ENCODE measurements at places on chromosomes 6 and 20. TPM values are rescaled to one million over a fixed set of nuclear protein-coding genes. Genes with fewer than 3 reads are reported as not detected.

DNA sequence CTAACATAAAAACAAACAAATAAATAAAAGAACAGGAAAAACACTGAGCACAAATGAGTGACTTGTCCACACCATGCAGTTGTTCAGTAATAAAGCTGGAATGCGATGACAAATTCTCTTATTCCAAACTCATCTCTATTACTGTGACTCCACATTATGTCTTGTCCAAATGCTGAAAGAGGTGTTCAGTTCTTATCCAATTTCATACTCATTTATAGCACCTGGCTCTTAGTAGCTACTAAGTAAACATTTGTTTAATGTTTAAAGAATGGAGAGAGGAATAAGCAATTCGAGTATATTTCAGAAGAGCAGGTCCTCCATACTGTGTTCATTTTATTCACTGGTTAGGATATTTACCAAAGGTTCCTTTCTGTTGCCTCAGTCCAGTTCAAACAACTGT lies 439.0 kb upstream of the JAG1 start:
- no peak for DNase-seq

DNA sequence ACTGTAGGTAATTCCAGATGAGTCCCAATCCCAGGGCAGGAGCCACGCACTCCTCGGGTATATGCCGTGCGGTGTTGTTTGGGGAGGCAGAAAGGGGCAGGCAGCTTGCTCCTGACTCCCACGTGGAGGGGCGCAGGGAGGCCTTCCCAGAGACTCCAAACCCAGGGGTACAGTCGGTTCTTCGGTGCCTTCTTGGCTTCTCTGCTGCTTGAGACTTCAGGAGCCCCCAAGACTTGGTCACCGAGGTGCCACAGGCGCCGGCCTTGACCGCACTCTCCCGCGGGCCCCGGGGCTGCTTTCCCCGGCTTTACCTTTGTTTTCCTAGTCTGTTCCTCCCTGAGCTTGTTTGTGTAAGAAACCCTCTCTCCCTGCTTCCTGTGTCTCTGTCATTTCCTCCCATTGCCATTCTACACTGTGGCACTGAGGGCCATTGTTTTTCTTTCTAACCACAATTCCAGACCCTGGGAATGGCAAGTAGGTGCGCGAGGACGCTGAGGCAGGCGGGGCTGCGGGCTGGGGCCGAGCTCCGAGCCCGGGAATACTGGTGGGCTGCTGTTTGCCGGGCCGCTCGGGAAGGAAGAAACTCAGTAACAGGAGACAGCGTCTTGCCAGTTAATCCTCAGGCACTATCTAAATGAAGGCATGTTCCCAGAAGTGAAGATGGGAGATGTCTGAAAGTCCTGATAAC lies 215.6 kb upstream of the HEY2 start:
- DNase-seq, result no peak

GRCh38 chr20:62771396-62772102 lies 24.7 kb upstream of the MRGBP start:
- DNase-seq, result no peak

DNA sequence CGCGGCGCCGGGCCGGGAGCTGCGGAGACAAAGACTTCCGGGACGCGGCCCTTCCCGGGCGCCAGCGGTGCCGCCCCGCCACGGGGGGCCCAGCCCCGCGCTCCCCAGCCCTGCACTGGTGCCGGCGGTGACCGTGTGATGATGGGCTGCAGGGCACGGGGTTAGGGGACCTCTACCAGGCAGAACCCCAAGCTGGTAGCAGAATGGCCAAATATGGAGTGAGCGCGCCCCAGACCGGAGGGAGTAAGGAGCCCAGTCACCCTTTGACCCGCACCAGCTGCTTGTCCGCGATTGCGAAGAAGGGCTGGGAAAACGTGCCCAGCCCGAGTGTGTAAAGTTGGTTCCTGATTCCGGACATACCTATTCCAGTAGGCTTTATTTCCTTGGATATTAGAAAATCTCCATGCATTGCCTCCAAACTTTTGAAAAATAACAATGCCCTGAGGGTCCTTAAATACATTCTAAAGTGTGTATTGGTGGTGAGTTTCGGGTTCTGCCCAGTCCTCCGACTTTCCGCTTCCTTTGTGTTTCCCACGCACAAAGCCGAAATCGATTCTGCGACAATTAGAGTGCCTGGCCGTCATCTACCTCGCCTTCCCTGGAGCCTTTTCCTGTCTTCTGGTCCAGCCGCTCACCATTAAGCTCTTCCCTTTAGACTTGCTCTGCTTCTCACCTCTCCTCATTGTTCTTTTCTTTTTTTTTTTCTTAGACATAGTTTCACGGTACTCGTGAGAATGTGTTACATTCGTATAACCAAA lies 1.1 kb downstream of the ABRACL start:
- peak; percentile 52 for DNase-seq

The PAX1 gene
- not detected for total RNA-seq

DNA sequence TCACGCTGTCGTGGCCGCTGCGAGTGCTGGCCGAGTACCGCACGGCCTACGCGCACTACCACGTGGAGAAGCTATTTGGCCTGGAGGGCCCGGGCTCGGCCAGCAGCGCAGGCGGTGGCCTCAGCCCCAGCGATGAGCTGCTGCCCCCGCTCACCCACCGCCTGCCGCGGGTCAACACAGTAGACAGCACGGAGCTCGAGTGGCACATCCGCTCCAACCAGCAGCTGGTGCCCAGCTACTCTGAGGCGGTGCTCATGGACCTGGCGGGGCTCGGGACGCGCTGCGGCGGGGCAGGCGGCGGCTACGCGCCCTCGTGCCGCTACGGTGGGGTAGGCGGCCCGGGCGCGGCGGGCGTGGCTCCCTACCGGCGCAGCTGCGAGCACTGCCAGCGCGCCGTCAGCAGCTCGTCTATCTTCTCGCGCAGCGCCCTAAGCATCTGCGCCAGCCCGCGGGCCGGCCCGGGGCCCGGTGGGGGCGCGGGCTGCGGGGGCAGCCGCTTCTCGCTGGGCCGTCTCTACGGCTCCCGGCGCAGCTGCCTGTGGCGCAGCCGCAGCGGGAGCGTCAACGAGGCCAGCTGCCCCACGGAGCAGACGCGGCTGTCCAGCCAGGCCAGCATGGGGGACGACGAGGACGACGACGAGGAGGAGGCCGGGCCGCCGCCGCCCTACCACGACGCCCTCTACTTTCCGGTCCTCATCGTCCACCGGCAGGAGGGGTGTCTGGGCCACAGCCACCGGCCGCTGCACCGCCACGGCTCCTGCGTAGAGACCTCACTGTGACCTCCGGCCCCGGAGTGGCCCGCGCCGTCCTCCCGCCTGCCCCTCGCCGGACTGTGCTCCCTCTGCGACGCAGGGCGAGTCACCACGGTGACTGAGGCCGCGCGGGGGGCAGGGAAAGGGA lies 5.7 kb downstream of the TMEM151B start:
- DNase-seq, result peak; percentile 37

All from activated CD4-positive, alpha-beta memory T cell treated with anti-CD3 and anti-CD28 coated beads for 36 hours (primary cell).